ENCODE measurements at places on chromosomes 13 and 19.

DNA sequence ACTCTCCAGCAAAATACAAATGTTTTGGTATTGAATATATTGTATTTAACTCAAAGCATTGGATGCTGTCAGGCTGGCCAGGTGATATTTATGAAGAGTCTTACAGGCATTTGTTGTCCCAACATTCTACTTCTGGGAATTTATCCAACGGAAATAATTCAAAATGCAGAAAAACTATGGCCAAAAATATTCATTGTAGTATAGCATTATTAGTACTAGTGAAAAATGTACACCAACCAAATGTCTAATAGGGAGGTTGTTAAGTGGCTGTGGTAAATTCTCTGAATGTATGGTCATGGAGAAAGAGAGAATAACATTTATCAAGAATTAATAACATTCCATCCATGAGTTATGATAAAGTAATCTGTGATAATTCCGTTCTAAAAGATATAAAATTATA is 38.6 kb upstream of the GAS6 start:
- DNase-seq = no peak

- no peak for DNase-seq
Observed at GRCh38 chr13:50991579-50992521, 82.3 kb downstream of the RNASEH2B start.

- DNase-seq = no peak
Observed at GRCh38 chr13:25951831-25952230, 100.0 kb downstream of the SHISA2 start.

DNA sequence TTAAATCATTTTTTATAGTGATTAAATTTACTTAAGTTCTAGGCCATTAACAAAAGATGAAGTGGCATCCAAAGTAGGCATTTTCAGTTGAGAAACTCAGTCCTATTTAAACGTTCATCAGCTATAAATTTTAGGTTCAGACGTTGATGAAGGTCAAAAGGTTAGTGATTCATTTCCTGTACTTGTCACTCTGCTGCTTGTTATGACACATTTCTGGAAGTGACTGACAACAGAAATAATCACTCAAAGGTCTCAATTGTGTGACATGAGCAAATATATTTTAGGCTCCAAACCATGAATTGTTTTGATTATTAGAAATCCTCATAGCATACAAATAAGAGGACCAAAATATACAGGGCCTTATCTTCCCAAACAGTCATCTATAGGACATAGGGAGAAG is 10.3 kb upstream of the EDNRB start:
- no peak for DNase-seq

GRCh38 chr13:50685491-50685890 is 158.0 kb downstream of the DLEU7 start:
- no peak for DNase-seq

DNA sequence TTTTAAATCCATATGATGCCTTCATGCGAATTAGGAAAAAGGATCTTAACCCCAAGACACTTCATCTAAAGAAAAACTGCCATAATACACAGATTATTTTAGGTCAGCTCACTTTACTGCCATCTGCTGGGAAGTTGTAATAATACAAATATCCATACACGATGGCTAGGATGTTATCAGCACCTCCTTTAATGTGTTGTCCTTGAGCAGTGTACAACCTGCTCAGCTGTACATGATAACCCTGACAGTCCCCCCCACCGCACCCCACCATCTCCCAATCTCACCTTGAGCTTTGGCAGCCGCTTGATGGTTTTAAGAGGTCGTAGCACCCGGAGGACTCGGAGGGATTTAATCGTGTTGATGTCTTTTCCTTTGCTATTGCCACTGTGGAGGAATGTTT is 112.2 kb downstream of the IER2 start:
- no peak for DNase-seq

GRCh38 chr13:31697290-31697689 is 42.0 kb upstream of the RXFP2 start:
- no peak for DNase-seq

DNA sequence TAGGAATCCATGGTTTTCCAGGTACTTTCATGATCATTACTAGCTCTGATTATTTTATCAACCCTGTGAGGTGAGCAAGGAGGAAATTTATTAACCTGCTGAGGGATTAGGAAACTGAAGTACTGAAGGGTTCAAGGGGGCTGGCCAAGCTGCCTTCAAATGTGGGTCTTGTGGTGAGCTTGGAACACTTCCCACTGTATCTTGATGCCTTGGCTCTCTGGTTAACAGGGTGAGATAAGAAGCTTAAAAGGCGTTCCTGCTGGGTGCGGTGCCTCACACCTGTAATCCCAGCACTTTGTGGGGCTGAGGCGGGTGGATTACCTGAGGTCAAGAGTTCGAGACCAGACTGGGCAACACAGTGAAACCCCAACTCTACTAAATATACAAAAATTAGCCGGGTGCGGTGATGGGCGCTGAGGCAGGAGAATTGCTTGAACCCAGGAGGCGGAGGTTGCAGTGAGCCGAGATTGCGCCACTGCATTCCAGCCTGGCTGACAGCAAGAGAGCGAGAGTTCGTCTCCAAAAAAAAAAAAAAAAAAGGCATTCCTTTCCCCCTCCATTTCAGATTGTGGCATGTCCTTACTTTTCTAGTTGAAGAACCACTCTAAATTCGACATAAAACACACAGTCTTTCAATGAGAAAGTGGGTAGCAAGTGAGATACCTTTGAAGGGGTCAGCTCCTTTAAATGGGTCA is 70.2 kb downstream of the KLF2 start:
- DNase-seq = no peak

DNA sequence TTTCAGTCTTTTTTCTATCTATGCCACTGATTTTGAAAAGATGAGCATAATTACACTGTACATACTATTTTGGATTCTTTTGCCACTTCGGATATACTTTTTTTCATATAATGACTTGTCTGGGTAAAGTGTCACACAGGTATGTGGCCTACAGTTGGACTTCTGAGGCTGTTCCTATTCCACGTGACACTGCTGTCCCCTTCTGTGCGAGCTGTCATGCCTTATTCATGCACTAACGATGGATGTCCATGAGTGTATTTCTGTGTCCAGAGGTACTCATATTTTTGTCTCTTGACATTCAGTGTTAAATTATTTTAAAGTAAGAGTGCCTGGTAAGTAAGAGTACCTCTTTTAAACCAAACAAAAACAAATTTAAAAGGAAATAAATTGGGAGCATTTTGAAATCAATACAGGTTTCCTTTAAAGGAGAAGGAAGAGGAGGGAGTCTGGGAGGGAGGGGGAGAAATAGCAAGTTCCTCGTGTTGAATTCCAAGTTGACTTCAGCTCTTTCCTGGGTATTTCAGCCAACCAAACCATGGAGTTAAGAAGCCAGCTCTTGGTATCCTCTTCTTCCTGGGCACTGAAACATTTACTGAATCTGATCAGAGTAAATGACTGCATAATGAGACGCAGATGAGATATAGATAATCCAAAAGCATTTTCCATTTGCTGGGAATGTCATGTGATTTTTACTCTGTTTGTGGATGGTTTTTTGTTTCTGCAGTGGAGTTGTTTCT is 61.3 kb downstream of the TNFRSF19 start:
- DNase-seq = no peak

DNA sequence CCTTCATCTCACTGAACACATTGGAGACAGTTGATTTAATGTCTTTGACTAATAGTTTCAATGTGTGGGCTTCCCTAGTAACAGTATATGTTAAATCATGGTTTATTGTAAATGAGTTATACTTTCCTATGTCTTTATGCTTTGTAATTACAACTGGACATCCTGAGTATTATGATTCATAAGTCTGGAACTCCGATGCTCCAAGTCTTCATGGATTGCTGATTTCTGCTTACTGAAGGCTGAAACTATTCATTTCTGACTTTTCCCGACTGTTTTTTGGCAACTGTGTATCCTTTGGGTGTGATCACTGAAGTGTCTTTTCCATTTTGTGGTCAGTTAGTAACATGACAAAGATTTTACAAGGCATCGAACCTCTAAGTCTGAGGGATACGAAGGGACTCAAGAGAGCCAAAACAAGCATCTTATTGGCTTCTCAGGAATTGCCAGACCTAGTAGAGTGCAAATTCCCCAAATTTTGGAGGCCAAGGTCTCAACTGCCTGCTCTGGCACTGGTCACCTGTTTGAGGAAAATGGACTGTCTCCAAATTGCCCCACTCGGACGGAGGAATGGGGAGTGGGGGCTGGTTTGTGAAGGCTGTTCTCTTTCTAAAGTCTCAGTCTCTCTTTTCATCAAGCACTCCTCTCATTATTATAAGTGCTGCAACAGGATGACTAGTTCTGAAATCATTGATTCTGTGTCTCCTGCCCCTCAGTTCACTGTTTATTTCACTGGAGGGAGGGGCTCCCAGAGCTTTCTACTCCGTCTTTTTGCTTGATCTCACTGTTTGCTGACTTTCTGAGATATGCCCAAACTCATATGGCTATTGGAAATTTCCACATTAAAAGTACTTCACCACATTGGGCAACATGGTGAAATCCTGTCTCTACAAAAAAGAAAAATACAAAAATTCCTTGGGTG is 20.2 kb upstream of the CD70 start:
- DNase-seq = no peak

GRCh38 chr19:6654347-6655310 is 15.3 kb downstream of the TNFSF14 start:
- no peak for DNase-seq

- DNase-seq = no peak
Observed at GRCh38 chr13:31274390-31274789, 74.6 kb downstream of the B3GLCT start.

DNA sequence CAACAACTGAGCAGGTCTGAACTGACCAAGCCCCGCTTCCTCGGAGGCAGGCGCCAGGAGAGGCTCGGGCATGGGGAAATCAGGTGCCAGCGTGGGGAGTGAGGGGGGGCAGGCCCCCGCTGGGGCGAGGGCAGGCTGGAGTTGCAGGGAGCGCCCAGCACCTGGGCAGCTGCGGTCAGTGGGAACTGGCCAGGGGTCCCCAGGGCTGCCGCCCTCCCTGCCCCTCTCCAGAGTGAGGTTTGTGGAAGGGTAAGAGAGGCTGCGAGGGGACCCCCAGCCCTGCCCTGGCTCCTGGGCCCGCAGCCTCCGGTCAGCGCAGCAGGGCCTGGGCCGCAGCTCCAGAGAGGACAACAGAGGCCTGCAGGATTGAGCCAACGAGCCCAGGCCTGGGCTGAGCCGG is 32.5 kb downstream of the PIP5K1C start:
- DNase-seq = no peak

GRCh38 chr13:100088273-100088643 is 635 bp upstream of the PCCA start:
- no peak for DNase-seq
